Cortex of kidney (tissue), 1 donor: ENCODE measurements at places on chromosomes 4 and X.

DNA sequence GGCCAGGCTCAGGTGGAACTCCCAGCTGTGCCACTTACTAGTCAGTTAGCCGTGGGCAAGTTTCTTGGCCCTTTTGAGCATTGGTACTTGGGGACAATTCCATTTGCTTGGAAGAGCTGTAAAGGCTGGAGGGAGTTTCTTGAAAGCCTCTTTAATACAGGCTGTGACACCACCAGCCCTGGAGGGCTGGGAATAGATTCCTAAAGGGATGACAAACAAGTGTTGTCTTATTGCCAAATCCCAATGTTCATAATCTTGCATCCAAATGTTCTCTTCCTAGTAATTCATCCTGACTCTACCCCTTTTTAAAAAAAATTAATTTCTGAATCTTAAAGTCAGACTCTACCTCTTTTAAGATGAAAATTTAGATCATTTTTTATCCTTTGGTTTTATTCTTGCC lies 14.6 kb upstream of the MED28 start:
- no peak for DNase-seq

DNA sequence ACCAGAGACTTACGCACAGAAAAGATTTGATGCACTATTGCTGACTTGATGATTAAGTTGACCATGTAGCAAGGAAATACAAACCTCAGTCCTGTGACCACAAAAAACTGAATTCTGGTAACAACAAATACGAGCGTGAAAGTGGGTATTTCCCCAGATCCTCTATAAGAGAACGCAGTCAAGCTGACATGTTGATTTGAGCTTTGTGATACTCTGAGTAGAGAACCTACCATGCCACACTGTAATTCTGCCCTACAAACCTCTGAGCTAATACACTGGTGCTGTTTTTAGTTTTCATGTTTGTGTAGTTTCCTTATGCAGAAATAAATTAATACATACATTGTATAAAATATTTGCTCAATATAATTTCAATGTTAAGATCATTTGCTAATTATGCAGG lies 565.6 kb upstream of the EPHA5 start:
- DNase-seq = no peak

DNA sequence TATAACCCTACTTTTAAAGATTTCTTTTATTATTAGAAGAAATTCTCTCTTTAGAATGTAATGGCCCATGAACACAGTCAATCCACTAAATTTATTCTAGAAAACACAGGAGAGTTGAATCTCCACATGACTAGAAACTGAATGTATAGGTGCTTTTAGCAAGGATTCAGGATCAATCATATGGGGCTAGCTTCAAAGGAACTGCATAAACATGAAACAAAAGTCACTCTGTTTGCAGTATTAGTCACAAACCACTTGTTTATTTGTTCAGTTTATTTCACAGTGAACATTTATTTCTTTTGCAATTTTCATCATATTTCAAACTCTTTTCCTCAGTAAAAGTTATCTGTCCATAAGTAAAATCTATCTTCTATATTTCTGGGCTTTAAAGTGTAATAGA lies 1604.6 kb downstream of the PCDH18 start:
- DNase-seq = no peak

DNA sequence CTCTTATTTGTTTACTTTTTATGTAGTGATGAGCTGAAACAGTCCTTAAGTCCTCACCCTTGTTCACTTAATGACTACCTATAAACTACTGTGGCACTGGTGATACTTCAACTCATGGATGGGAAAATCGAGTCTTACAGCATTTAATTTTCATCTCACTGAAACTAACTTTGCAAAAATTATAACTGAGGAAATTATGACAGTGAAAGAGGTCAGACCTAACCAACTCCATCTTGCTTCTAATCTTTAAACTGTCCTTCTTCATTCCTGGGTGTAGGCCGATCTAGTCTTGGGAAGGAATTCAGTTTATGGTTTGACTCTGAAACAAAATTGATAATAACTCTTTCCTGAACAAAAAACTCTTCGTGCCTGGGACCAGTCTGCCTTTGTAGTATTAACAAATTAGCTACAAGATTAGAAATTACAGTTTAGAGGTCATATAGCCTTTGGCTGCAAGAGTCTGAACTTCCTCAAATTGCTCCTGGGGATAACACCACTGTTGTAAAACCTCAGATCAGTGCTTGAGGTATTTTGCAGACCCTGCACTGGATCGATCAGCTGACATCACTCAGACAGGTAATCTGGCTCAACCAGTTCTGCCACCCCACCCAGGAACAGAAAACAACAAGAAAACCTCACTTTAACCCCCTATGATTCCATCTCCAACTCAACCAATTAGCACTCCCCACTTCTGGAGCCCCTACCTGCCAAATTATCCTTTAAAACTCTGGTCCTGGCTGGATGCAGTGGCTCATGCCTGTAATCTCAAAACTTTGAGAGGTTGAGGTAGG lies 995.7 kb upstream of the PRKX start:
- DNase-seq = no peak

- no peak for DNase-seq
These were observed 791.6 kb downstream of the TRIML1 start for GRCh38 chr4:188930822-188931221.

- no peak for DNase-seq
These were observed 671 bp downstream of the SLC7A11 start for GRCh38 chr4:138241281-138242075.

DNA sequence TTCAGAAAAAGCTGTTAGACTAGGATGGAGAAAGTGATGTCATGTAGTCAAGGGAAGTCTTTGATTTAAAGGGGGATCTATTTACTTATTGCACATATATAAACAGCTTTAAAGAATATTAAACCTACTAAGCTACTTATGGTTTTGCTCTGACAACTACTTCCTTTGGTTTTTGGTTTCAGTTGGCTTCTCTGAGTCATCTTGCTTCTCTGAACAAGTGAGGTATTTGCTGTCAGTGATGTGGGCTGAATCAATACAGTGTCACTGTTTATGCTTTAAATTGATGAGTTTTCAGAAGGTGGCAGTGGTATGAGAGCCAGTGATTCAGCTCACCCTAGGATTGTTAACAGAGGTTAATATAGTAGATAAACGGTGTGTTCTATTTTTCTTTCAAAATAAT lies 75.1 kb downstream of the CEP44 start:
- DNase-seq = no peak
